Psoas muscle (tissue), 8 donors: ENCODE measurements at places on chromosomes 5 and 9.

GRCh38 chr5:135008556-135008955 is 25.5 kb downstream of the PITX1 start:
- DNase-seq = no peak

GRCh38 chr9:129752900-129753729 is at the start of gene PTGES:
PTGES (minus strand) TSS chr9:129753042; CDS start chr9:129753012, 30 bp downstream.
- DNase-seq = peak; percentile 77

DNA sequence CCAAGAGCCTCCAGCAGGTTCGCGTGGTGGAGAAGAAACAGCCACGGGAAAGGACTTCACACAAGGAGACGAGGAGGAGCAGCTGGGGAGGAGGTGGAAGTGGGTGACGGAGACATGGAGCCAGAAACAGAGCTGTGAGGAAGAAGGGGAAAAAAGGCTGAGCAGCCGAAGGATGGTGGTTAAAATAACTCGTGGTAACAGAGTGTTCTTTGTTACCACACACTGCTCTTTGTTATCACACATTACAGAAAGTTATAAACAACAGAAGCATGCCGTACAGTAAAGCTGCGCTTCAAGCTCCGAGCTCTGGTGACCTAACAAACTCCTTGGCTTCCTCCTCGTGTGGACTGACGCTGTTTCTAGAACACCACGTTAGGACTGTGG is 215.4 kb downstream of the GLIS3 start:
- no peak for DNase-seq

GRCh38 chr9:111484572-111484894 is 350 bp upstream of the ECPAS start:
- DNase-seq = no peak

GRCh38 chr5:173963182-173963838 is 25.7 kb upstream of the C5orf47 start:
- DNase-seq = no peak

DNA sequence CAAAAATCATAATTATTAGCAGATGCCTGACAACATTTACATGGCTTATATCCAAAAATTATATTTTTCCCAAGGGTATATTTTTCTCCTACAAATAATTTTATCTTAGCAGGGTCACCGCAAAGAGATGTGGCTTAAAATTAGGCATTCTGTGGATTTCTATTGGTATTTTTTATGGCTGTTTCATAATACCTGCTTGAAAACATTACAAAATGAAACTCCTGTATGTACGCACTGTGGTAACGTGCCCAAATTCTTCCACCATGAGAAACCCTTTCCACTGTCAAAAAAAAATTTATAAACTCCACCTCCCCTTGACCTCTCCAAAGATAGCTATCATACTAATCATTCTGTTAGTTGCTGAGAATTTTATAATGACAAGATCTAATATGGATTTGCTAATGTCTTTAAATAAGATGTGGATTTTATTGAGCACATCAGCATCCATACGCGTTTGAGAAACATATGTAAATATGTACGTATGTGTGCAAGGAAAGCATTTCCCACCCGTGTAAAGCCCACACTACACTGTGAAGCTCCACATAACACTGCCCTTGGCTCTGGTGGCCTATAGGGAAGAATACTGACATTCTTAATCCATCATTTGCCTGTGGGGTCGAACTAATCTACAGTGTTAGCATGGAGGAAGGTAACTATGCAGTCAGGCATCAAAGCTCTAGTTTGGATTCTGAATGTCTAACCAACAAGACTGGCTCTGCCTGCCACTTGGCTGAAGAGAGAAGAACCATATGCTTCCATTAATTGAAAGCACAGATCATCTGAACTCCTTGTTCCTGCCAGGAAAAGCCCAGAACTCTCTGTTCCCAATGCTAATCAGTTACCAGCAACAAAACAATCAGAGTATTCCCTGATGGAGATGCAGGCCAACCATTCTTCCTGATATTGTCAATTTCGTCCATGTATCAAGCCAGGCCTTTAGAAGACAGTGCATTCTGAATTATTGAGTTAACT is 244.7 kb downstream of the SPOCK1 start:
- DNase-seq = no peak

GRCh38 chr5:38456657-38457399 is 99.6 kb downstream of the LIFR start:
- no peak for DNase-seq

DNA sequence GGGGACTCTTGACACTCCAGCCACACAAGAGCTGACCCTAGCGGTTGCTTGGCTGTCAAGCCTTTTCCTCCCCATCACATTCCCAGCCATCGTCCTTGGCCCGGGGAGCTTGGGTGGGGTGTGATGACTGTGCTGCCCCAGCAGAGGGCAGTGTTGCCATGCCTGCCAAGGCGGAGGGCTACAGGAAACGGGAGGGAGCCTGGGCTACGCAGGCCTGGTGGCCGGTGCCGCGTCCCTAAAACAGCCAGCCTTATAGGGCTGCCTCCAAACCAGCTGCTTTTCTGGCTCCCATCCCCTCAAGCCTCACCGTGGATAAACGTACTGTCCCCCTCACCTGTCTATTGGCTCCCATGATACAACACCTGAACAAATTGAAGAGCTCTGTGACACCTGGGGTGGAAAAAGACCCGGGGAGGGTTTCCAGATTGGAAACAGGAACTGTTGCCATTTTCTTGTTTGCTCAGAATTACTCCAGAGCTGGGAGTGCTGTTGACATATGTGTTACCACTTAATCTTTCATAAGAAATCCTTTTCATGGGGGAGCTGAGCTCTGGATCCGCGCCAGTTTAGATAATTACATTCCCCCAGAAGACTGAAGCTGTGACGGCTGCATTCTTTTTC is 72.8 kb upstream of the ASTN2 start:
- DNase-seq = peak; percentile 82

DNA sequence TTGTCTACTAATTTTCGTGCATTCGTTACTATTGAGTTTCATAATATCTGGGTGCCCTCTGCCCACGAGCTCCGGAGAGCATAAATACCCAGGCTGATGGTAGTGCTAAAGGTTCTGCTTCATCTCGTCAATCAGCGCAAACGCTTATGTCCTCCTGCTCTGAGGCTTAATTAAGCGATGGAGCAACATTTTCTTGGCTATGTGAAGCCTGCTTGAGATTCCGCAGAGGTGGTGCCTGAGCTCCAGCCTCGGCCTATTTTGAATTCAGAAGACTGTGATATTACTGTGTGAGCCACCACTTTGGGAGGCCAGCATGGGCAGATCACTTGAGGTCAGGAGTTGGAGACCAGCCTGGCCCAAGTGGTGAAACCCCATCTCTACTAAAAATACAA is 44.8 kb downstream of the ANXA2R start:
- DNase-seq = no peak

GRCh38 chr9:5186416-5187169 is 1.2 kb upstream of the INSL6 start:
- DNase-seq = no peak

DNA sequence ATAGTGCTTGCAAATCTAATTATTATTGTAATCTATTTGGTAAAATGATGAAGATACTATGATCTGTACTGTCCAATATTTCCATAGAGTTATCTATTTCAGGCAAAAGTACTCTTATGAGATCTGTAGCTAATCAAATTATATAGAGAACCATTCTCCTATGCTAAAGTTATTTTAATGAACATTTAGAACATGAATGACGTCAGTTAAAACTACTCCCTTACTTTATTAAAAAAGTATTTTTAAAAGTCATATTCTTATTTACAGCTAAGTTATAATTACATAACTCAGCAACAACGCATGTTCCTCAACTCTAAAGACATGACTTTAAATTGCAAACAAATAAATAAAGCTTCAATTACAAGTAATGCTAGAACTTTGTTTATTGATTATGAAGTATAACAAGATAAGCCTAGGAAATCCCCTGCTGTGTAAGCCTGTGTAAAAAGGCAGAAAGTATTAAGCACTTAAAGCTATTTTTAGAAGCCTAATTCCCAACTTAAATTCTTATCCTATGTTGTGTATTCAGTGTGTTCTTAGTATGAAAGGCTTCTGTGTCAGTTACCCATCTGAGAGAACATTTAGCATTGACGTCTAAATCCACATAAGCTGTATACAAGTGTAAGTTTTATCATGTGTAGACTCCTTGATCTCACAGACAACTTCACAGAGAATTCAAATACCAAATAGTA is 285.7 kb downstream of the HCN1 start:
- DNase-seq = no peak

GRCh38 chr5:106262395-106262794 is 1408.3 kb downstream of the EFNA5 start:
- no peak for DNase-seq

- DNase-seq = no peak
Observed at GRCh38 chr5:151904909-151905308, 19.7 kb downstream of the GLRA1 start.

- DNase-seq = no peak
Observed at GRCh38 chr5:141835928-141836670, 42.1 kb downstream of the PCDH1 start.

GRCh38 chr5:97842687-97843086 is 659.6 kb upstream of the RIOK2 start:
- no peak for DNase-seq

DNA sequence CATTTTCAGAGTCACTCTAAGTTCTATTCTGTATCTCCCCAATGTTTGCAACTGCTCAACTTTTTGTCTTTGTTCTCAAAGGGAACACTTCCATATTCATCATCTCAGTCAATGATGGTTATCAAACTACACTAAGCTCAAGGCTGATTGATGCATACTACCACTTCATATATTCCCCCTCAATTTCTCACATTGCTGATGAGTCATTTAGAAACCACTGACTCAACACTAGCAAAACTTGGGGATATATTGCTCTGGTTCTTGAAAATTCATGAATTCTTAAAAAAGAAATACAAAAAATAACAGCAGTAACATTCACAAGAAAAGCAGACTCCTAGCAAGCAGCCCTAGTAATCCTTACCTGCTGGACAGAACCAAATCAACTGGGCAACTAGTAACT is 52.2 kb downstream of the ABHD17B start:
- no peak for DNase-seq

GRCh38 chr5:129362456-129362855 is 97.6 kb upstream of the ADAMTS19 start:
- DNase-seq = no peak

DNA sequence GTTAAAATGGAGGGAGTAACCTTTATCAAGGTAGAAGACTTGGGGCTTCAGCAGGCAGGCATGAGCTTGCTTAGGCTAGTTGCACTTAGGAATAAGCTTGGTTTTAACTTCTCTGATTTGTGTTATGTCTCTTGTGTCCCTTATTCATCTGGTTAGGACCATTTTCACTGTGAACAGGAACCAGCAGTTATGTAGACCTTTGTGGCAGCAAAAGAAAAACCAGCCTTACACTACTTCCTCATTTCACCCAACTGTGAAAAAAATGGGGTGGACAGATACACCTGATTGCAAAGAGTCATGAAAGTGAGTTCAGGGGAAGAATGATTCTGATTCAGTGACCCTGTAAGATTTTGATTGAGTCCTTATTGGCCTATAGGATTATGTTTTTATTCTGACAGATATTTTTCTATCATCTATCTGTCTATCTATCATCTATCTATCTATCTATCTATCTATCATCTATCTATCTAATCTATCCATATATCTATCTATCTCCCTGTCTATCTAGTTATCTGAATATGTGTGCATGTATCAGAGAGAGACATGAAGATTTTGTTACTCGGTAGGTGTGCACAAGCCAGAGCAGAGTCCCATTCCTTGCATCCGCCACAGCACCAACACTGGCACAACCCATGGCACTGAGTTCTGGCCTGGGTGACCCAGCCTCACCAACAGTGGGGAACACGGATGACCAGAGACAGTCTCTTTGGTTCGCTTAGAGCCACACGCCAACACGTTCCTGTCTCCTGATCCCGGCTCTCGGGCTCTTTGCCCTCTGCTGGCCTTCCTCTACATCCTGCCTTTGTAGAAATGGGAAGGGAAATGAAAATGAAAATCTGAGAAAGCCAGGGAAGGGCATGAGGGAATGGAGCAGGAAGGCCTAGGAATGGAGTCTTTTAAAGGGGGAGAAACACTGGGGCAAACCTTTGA is 1.3 kb upstream of the ZNF366 start:
- no peak for DNase-seq

DNA sequence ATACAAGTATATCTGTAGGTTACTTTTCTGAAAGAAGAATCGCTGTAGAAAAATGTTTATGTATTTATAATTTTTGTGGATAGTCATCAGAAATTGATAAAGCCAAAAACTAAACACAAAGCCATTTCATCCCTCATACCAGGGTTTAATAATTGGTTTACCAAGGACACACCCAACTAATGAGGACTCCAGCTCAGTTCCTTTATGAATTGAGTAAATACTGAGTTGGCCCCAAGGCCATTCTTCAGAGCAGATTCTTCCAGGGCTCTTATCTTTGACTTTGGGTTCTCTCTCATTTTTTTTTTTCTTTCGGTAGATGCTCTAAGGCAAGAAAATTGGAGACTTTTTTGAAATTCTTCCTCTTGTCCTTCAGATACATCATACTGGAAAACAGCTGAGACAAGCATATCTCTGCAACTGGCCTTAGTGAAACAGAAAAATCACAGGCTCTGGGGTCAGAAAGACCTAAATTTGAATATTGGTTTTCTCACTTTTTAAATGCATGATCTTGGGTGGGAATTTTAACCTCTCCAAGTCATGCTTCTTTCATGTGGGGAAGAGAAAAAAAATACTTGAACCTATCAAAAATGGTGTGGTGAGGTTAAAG is 401.8 kb downstream of the ARHGEF28 start:
- DNase-seq = no peak

DNA sequence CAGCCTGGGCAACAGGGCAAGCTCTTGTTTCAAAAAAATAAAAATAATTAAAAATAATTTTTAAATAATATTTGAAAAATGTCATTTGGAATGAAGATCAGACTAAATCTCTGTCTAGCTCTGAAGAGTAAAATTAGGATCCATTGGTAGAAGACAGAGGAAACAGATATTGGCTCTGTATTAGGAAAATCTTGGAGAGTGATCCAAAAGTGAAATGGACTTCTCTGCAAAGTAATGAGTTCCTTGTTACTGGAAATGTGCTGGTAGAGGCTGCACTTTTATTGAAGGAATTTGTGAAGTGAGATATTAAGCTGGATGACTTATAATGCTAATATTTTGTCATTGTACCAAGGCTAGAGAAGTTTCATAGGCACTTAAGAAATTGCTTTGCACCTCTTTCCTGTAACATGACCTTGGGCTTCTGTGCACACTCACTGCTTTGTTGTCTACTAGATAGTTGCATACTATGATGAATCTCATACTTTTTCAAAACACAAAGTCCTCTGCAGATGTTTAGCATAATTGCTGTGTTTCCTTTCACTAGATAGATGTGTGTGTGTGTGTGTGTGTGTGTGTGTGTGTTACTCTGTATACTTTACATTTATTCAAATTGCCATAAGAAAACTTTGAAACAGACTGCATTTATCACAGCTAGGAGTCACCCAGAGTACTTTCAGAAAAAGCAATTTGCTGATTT is 13.1 kb downstream of the THBS4 start:
- DNase-seq = no peak

DNA sequence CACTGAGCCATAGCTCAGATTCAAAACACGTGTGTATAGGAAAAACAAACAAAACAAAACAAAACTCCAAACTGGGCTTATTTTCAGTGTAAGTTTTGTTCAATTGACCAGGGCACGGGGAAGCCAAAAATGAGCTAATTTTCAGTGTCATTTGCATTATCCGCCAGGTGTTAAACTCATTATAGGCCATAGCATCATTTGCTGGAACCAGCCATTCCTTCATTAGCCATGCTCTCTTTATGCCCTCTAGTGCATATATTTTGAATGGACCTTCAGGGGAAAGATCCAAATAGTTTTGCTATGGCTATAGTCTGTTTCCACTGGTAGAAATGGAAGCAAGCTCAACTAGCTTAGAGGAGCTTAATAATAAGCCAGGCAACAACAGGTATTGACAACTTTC is 1205.2 kb upstream of the DMAC1 start:
- no peak for DNase-seq
